Activated T-helper 1 cell treated with anti-CD3 and anti-CD28 coated beads, Interleukin-12 subunit alpha, Interleukin-12 subunit beta, Interleukin-2, Interleukin-4 antibody, amounts not matched to agents 30 ng/mL and 10 ng/mL and 1 ng/mL, durations not matched to agents 14 hours and 24 hours and 36 hours (primary cell): ENCODE measurements at places on chromosomes 1 and 21.

- H3K27ac ChIP-seq, result no peak overlapping the region
- no peak for DNase-seq
- H3K4me3 ChIP-seq, result no peak overlapping the region
- H3K4me1 ChIP-seq, result no peaks in the 10 kb centered on the region
These were observed 108.7 kb upstream of the DUSP10 start for GRCh38 chr1:221850470-221851187.

DNA sequence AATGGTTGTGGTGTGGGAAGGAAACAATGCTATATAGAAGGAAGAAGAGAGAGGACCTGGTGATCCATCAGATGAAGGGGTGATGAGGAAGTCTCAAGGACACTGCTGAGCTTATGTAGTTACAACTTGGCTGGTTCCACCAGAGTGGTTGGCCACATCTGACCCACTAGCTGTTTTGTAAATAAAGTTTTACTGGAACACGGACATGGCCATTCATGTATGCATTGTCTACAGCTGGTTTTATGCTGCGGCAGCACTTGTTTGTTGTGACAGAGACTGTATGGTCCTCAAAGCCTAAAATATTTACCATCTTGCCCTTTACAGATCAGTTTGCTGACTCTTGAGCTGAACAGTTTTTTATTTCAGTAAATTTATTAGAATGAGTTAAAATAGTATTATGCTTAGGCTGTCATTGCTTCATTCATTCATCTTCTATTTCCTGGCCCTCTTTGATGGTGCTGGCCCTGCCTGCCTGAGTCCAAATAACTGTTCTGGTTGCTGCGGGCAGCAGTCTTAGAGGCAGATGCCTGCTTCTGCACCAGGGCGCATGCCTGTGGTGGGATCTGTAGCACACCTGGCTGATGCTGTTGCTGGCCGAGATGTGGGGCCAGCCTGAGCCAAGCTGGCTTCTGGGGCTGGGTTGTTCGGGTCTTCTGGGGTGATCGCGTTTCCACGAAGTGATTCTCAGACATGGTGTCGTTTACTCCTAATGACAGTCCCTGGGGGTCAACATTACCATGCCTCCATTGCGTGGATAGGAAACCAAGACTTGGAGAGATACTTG lies 61.4 kb upstream of the WNT4 start:
- no peak overlapping the region for H3K27ac ChIP-seq
- H3K36me3 ChIP-seq, result no peaks in the 10 kb centered on the region
- no peak for DNase-seq
- no peaks in the 10 kb centered on the region for H3K4me1 ChIP-seq
- no peak overlapping the region for H3K4me3 ChIP-seq

DNA sequence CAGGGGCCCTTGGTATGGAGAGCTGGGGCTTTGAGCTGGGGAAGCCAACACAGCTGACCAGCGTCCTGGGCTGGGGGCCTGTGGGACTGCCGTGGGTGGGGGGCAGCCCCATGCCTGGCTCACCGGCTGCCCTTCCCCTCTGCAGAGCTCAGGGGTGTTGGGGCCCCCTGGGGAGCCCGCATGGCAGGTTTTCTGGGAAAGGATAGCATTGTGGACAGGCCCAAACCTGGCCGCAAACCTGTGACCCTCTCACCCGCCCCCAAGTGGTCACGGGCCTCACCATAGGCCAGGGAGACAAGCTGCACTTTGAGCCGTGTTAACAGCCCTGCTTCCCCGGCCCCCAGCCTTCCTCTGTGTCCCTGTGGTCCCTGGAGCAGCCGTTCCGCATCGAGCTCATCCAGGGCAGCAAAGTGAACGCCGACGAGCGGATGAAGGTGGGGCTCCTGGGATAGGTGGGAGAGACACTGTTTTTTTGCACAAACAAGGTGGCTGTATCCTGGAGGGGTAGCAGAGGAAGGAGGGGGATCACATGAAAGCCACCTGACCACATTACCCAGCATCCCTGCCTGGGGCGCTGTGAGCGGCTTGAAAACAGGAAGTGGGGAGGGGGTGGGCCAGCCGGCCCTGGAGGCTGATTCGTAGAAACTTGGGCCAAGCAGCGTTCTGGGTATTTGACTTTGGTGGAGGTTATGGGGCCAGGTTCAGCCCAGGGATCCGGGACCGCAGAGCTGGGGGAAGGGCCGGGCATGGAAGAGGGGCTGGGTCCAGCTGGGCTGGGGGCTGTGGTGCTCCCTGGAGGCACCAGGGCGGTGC lies 65.9 kb downstream of the PIK3CD start:
- H3K4me1 ChIP-seq, result peaks cover 37% of the 10 kb centered on the region
- peaks cover 43% of the 10 kb centered on the region for H3K36me3 ChIP-seq
- H3K27me3 ChIP-seq, result no peaks in the 10 kb centered on the region
- H3K27ac ChIP-seq, result peak overlapping the region; percentile 97

- H3K36me3 ChIP-seq, result no peaks in the 10 kb centered on the region
- DNase-seq, result no peak
- H3K27ac ChIP-seq, result no peak overlapping the region
- no peaks in the 10 kb centered on the region for H3K27me3 ChIP-seq
- H3K4me3 ChIP-seq, result no peak overlapping the region
These were observed 655.0 kb upstream of the CAMK1G start for GRCh38 chr1:208928349-208929010.

DNA sequence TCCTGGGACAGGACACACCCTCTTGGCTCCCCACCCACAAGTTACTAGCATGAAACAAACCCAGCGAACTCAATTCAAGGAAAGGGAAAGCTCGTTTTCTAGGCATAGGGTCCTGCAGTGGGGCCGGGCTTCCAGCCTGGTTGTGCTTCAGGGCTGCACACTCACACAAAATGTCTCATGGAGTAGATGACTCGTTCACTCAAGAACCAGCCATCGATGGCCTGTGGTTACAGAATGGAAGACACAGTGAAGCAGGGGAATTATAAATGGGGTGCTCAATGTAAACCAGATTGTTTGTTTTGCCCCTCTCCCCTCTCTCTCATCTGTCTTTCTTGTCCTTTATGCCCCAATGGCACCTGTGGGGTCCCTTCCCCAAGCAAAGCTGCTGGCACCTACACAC lies 56.0 kb upstream of the COX20 start:
- H3K27me3 ChIP-seq, result peaks cover 1% of the 10 kb centered on the region
- no peaks in the 10 kb centered on the region for H3K36me3 ChIP-seq
- H3K4me1 ChIP-seq, result no peaks in the 10 kb centered on the region
- no peak overlapping the region for H3K4me3 ChIP-seq

DNA sequence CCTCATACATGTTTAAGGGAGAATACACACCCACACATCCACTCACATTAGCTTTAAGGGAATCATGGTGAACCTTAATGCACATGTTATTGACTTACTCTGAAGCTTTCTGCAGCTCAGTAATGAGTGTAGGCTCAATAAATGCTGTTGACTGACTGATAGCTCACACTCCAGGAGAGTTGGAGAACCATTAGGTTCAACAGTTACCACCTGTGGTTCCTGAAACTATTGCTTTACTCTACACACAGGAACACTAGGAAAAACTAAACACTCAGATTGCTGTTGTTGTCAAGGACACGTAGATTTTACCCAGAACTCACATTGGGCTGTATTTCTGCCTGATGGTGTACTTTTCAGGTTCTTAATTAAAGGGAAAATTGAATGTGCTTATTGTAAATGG lies 37.3 kb downstream of the ZC3H11B start:
- H3K4me3 ChIP-seq, result no peak overlapping the region
- no peaks in the 10 kb centered on the region for H3K4me1 ChIP-seq
- H3K27ac ChIP-seq, result no peak overlapping the region
- H3K27me3 ChIP-seq, result no peaks in the 10 kb centered on the region

- no peaks in the 10 kb centered on the region for H3K27me3 ChIP-seq
- H3K4me1 ChIP-seq, result peaks cover 5% of the 10 kb centered on the region
- H3K27ac ChIP-seq, result no peak overlapping the region
- H3K4me3 ChIP-seq, result no peak overlapping the region
- H3K36me3 ChIP-seq, result no peaks in the 10 kb centered on the region
- DNase-seq, result no peak
These were observed 148.7 kb downstream of the HHIPL2 start for GRCh38 chr1:222399197-222399596.

DNA sequence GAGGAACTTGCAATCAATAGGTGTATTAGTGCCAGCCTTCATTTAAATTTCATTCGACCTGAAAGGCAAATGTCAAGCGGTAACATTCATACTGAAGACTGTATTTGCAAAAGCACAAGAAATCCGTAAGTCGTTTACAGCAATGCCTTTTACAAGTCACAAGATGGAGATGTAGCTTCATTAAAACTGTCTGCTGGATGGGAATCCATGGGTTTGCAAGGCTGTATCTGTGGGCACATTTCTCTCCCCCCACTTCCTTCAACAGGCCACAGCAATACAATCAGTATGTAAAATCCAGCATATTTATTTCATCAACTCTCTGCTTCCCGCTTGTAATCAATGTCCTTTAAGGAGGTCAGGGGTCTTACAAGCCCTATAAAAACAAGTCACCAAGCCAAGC lies 147.1 kb downstream of the SLC45A1 start:
- H3K27me3 ChIP-seq, result no peaks in the 10 kb centered on the region
- H3K36me3 ChIP-seq, result peaks cover 28% of the 10 kb centered on the region
- no peak overlapping the region for H3K4me3 ChIP-seq
- H3K4me1 ChIP-seq, result peaks cover 27% of the 10 kb centered on the region
- no peak overlapping the region for H3K27ac ChIP-seq

- H3K27ac ChIP-seq, result peak overlapping the region; percentile 25
- DNase-seq, result no peak
- H3K4me1 ChIP-seq, result peaks cover 84% of the 10 kb centered on the region
- H3K27me3 ChIP-seq, result peaks cover 3% of the 10 kb centered on the region
- H3K36me3 ChIP-seq, result peaks cover 41% of the 10 kb centered on the region
- H3K4me3 ChIP-seq, result no peak overlapping the region
These were observed 7.6 kb downstream of the TENT5C start for GRCh38 chr1:117613249-117613968.

DNA sequence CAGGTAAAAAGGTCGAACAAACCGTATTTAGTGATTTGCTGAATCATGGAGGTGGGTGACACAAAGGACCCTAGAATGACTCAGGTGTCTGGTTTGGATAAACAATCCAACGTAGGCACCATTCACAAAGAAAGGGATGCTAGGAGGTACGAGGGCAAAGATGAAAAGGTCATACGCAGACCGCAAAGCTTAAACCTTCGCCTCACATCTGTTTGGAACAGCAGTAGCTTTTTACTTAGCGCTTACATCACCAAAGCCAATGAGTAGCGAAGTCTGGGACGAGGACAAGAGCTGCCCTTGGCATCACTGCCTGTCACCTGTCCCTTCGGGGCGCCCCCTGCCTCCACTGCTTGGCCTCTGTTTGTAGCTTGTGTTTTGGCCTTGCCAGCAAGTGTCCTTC lies 350.2 kb downstream of the SMYD3 start:
- H3K4me1 ChIP-seq, result no peaks in the 10 kb centered on the region
- no peaks in the 10 kb centered on the region for H3K36me3 ChIP-seq
- H3K27ac ChIP-seq, result no peak overlapping the region

DNA sequence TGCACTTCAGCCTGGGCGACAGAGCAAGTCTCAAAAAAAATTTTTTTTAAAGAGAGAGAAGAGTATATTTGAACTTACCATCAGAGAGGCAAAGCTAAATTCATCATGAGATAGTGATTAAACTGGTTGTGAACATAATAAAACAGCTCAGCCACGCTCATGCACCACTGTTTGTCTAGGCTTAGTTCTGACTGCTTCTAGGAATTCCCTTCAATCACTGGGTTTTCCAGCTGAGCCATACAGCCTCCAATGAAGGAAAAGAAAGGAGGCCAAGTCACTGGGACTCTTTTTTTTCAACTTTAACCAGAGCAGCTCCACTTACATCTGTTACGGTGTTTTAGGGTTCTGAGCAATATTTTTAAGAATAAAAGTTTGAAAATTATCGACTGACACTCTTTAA lies 50.4 kb upstream of the HNRNPU start:
- peaks cover 23% of the 10 kb centered on the region for H3K27me3 ChIP-seq
- no peaks in the 10 kb centered on the region for H3K36me3 ChIP-seq
- peaks cover 14% of the 10 kb centered on the region for H3K4me1 ChIP-seq

- H3K27ac ChIP-seq, result no peak overlapping the region
- peaks cover 1% of the 10 kb centered on the region for H3K27me3 ChIP-seq
- DNase-seq, result no peak
- H3K4me3 ChIP-seq, result no peak overlapping the region
These were observed 119.0 kb upstream of the USH2A start for GRCh38 chr1:216542263-216542662.

- no peak overlapping the region for H3K4me3 ChIP-seq
- H3K4me1 ChIP-seq, result no peaks in the 10 kb centered on the region
- H3K27me3 ChIP-seq, result peaks cover 2% of the 10 kb centered on the region
- peaks cover 15% of the 10 kb centered on the region for H3K36me3 ChIP-seq
- DNase-seq, result no peak
- no peak overlapping the region for H3K27ac ChIP-seq
These were observed 43.4 kb downstream of the KIAA1614 start for GRCh38 chr1:180956028-180956640.

GRCh38 chr21:14768042-14768441 lies 221.9 kb upstream of the SAMSN1 start:
- H3K36me3 ChIP-seq, result no peaks in the 10 kb centered on the region
- H3K4me3 ChIP-seq, result no peak overlapping the region
- peaks cover 3% of the 10 kb centered on the region for H3K27me3 ChIP-seq
- no peak for DNase-seq
